ENCODE measurements at places on chromosomes 2 and 18. TPM values are rescaled to one million over a fixed set of nuclear protein-coding genes. Genes with fewer than 3 reads are reported as not detected.

Gene SETBP1
- total RNA-seq = 10.4 TPM

Gene IL1B
- 69.0 TPM for total RNA-seq

Gene ZNF892
- total RNA-seq = 5.7 TPM

Gene HOXD13
- not detected for total RNA-seq

Gene ANKRD62
- not detected for total RNA-seq

Gene YIPF4
- total RNA-seq = 18.1 TPM

Gene ZBTB7C
- not detected for total RNA-seq

Gene RAPGEF4
- total RNA-seq = 0.13 TPM

Gene TMEM169
- 0.16 TPM for total RNA-seq

Gene SLC19A3
- 1.0 TPM for total RNA-seq

Gene CRYGC
- not detected for total RNA-seq

Gene MAP2
- 4.6 TPM for total RNA-seq

Gene SFT2D3
- 4.8 TPM for total RNA-seq

Gene AMER3
- total RNA-seq = not detected

Gene ABHD1
- not detected for total RNA-seq

Gene SGPP2
- 0.48 TPM for total RNA-seq

Gene PARD6G
- 5.9 TPM for total RNA-seq

Gene ADD2
- 0.88 TPM for total RNA-seq

Gene ATL2
- 51.6 TPM for total RNA-seq

Gene GCKR
- total RNA-seq = 0.24 TPM

Gene RTP5
- total RNA-seq = not detected

Gene ITGB6
- total RNA-seq = 15.0 TPM

Gene SOWAHC
- 16.3 TPM for total RNA-seq

Gene FOXI3
- total RNA-seq = not detected

Gene GCFC2
- total RNA-seq = 16.8 TPM

Gene SERPINB11
- not detected for total RNA-seq

Gene CCDC85A
- not detected for total RNA-seq

Gene SPDYA
- total RNA-seq = 0.13 TPM

Gene CFC1
- total RNA-seq = not detected

Gene ASB18
- total RNA-seq = not detected

Gene TET3
- total RNA-seq = 4.8 TPM

Gene STARD6
- total RNA-seq = not detected

Gene AFTPH
- total RNA-seq = 16.8 TPM

Gene SIGLEC15
- 1.0 TPM for total RNA-seq

Gene CHCHD5
- 35.5 TPM for total RNA-seq

Gene TAF4B
- total RNA-seq = 3.0 TPM

Gene HRH4
- total RNA-seq = not detected

Gene SLC4A3
- total RNA-seq = 4.0 TPM

Gene NEURL3
- total RNA-seq = not detected

Gene KLHL29
- 4.0 TPM for total RNA-seq

Gene PDCD1
- not detected for total RNA-seq

Gene CNTNAP5
- not detected for total RNA-seq
